ENCODE measurements at places on chromosomes 2 and 18. TPM values are rescaled to one million over a fixed set of nuclear protein-coding genes. Genes with fewer than 3 reads are reported as not detected.

LGALSL gene
- total RNA-seq: 12.1 TPM

TEX44 gene
- total RNA-seq: not detected

PARD3B gene
- 2.3 TPM for total RNA-seq

SLC38A11 gene
- not detected for total RNA-seq

CXCR1 gene
- total RNA-seq: not detected

DNAH7 gene
- under 0.01 TPM for total RNA-seq

LMAN1 gene
- total RNA-seq: 75.2 TPM

LIPG gene
- total RNA-seq: 5.5 TPM

DNA sequence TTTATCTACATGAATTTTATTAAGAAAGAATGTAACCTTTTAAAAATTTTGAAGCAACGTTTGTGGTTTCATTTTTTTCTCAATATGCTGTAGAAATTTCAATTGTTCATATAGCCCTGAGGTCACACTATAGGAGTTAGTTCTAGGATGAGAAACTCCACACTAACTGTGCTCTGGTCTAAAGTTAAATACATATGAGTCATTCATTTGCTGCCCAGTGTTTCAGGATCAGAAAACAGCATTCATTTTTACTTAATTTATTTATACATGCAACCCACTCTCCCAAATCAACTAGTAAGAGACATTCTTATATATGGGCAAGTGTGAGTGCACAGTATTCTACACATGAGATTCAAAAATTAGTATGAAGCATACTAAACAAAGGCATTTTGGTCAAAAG lies 137.9 kb downstream of the DOCK10 start:
- no peak for DNase-seq

GRCh38 chr2:235806986-235807750 lies 313.3 kb downstream of the AGAP1 start:
- DNase-seq: peak; percentile 82

GRCh38 chr2:232699110-232699509 lies 2.0 kb downstream of the GIGYF2 start:
- DNase-seq: peak; percentile 50

DNA sequence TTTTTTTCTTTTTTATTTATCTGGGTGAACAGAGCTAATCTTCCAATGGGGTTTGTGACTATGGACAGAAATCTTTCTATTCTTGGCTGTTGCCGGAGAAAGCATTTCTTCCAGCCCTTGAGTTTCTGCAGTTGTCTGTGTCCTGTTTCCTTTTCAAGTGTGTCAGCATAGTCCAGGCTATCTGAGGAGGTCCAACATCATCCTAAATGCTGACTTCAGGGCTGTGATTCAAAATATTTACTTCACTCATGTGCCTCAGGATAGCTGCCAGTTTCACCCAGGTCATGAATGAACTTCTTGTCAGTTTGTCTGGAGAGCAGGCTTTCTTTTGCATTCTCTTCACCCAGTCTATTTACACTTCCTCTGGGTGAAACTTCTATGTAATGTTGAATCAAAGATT lies 27.9 kb downstream of the ITGAV start:
- no peak for DNase-seq

GRCh38 chr2:133717497-133717896 lies 149.2 kb upstream of the NCKAP5 start:
- no peak for DNase-seq

GRCh38 chr2:98552499-98553179 lies 55.7 kb downstream of the COA5 start:
- DNase-seq: no peak

GRCh38 chr2:235413064-235413463 lies 80.8 kb upstream of the AGAP1 start:
- no peak for DNase-seq

GRCh38 chr2:31163011-31163539 lies 24.8 kb upstream of the GALNT14 start:
- DNase-seq: no peak

DNA sequence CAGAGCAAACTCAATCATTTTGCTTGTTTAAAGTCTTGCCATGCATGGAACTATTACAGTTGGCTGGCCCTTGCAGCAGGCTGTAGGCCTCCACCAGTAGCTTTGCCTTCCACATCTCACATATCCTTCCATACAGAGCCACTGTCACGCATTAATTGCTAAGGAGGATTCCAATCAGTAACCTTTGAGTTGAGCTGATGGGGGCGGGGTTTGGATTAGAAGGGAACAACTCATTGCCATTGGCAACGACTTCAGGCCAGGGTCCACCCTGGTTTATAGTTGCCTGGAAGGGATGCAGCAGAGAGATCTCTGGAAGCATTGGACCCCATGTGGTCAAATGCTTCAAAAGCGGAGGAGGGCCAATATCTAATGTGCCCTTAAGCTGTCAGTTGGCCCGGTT lies 63.3 kb upstream of the TTC39C start:
- no peak for DNase-seq

GRCh38 chr2:73952499-73953446 lies 26.1 kb downstream of the DGUOK start:
- DNase-seq: no peak

- DNase-seq: no peak
Observed at GRCh38 chr2:41718705-41719104, 329.1 kb upstream of the PKDCC start.

- peak; percentile 32 for DNase-seq
Observed at GRCh38 chr18:27005589-27005988, 140.1 kb upstream of the AQP4 start.

DNA sequence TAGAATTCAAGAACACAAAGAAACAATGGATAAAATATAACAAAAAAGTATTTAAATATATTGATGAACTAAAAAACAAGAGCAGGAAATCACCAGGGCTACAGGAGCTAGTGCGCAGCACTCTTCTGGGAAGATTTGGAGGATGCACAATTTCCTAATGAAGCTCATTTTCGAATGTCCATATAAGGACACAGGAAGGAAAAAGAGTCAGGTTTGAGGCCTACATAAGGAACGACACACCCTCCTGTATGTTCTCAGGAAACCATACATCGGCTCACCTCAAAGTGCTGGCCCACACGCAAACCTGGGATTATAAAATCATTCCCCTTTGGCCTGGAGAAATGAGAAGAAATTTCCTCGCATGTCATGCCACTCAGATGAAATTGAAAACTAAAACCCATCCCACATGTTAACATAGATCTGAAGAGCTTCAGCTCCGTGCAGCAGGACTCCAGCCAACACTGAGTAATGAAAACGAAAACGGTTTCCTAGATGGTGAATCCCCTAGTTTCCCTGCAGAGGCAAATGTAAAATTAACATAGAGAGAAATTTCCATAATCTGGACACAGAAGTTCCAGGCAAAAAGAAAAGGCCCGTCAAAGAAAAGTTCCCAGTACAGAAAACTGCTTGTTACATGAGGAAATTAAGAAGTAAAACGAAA lies 825.8 kb downstream of the SOCS6 start:
- no peak for DNase-seq

DNA sequence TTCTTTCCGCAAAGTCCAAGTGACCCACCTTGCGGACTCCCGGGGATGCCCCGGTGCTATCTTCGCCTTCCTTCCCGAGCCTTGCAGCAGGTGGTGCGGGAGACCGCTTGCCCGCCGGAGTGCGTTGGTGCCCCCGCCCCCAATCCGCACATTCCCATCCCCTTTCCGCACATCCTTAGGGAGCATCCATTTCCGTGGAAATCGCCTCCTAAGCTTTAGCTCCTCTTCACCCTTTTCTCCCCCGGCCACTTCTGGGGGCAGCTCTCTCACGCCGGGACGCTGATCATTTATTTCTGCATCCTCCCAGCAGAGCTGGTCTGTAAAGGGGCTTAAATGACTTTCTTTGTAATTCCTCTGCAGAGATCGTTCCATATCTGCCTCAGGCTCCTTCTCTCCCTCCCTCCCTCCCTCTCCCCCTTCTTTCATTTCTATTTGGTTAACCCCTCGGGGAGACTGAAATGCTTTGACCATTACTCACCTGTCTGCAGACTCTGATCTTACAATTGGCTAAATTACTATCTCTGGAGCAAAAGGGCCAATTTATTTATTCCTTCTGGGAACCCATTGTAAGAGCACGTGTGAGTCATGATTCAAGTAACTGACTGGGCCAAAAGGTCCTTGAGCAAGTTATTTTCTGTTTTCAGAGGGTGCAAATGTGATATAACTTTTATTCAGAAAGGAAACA lies 1.3 kb upstream of the LYPD1 start:
- peak; percentile 60 for DNase-seq

GRCh38 chr2:71530641-71531332 lies 77.4 kb downstream of the DYSF start:
- DNase-seq: peak; percentile 94

DNA sequence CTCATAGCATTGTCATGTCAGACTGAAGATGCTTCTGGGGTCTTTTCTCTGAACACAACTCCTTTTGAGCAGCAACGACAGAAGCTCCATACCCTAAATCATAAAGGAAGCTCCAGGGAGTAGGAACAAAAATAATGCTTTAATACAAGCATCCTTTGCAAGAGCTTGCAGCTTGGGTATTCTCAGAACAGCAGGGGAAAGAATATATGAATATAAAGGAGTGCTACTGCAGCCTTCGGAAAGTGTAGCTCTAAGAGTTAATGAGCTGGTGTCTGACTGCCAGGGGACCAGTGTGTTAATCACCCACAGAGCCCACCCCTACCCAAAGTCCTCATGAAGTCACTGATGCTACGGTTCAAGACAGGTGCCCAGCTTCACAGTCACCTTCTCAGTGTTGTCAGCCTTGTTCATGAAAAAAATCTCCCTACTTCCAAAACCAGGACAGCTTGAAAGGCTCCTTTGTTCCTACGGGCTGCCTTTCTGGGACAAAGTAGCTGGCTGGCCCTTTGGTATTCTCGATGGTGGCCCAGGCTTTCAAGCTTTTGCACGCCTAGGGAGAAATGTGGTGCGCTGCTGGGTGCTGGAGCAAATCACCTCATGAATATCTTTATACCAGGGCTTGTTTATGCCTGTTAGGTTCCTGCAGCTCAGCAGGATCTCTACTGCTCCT lies 259.7 kb downstream of the CMPK2 start:
- no peak for DNase-seq

DNA sequence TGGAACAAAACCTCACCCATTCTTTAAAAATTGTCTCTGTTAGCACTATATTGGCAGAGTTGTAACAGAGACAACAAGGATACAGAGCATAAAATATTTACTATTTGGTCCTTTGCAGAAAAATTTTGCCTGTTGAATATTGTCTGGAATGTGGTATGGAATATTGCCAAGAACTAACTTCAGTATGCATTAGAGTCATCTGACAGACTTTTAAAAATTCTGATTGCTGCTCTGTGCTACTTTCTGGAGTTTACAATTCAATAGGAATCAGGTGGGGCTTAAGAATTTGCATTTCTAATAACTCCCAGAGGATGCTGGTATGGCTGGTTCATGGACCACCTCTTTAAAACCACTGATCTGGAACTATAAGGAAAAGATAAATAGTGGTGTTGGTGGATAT lies 32.8 kb upstream of the NYAP2 start:
- no peak for DNase-seq

GRCh38 chr18:47180765-47181164 lies 4.6 kb upstream of the IER3IP1 start:
- DNase-seq: no peak

DNA sequence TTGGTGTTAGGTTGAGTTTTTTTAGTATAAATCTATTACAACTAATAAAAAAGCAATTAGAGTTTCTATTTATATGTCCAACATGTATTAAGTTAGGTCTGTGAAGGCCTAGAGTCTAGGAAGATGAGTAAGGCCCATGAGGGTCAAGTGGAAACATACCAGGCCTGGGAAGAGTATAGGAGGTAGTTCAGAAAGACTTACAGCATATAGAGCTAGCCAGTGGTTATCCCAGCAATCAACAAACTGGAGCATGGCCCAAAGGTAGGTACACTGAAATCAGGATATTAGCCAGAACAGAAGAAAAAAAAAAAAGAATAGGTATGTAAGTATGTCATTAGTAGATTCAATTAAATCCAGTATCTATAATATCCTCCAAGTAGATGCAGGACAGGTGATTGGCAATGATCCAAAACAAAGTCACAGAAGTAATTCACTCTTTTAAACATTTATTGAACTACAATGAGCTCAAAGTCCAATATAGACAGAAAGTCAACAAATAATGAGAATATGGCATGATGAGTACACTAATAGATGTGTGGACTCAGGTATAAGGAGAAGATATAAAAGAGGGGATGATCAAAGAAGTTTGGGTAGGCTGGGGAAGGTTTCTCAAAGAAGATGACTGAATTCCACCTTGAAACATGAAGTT lies 70.3 kb downstream of the IKZF2 start:
- DNase-seq: no peak

DNA sequence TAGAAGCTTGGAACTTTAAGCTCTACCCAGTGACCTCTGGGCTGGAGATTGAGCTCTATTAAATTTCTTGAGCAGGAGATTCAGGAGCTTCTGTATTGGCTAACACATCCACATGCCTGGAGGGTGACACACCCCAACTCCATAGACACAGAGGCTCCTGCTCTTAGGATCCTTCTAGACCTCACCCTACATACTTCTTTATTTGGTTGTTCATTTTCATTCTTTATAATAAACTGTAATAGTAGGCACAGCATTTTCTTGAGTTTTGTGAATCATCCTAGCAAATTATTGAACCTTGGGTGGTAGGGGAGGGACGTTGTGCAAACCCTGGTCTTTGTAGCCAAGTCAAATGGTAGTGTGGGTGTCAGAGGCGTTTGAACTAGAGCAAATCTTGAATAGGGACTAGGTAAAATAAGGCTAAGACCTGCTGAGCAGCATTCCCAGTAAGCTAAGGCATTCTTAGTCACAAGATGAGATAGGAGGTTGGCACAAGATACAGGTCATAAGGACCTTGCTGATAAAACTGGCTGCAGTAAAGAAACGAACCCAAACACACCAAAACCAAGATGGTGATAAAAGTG lies 323.8 kb upstream of the GALNT5 start:
- no peak for DNase-seq

DNA sequence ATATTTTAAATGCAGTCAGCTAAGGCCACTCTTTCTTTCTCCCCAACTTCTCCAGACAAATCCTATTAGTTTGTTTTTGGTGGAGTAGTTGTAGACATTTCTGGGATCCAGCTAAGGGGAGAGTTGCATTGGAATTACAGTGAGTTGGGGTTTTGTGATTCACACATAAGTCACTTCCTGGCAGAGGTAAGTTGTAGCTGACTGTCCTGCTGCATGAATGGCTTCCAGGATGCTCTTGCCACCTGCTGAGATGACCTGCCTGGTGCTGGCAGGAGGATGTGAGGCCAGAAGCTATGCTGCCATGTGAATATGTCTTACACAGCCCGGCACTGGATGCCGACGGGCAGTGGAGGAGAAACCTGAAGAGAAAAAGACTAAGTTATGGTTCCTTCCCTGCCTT lies 243.7 kb downstream of the TDRD15 start:
- DNase-seq: no peak

GRCh38 chr2:23859983-23860382 lies 66.9 kb downstream of the ATAD2B start:
- DNase-seq: no peak

DNA sequence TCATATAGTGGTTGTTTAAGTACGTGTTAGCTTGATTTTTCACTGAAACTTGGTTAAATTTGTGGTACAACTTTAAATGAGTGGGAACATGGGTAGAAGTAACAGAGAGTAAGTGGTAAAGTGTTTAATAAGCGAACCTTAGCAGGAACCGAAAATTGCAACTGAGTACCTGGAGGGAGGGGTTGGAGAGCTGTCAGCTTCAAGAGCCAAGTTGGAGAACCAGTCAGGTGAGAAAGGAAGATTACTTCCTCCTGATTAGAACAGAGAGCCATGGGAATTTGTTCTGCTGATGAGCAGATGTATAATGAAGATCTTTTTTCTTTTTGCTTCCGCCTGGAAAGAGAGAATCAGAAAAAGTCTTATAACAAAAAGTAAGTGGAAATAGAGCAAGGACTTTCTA lies 158.4 kb upstream of the CDH7 start:
- DNase-seq: peak; percentile 8

Measured in H7 (cell line).